Amniotic stem cell (primary cell): ENCODE measurements at places on chromosomes 6 and 20.

DNA sequence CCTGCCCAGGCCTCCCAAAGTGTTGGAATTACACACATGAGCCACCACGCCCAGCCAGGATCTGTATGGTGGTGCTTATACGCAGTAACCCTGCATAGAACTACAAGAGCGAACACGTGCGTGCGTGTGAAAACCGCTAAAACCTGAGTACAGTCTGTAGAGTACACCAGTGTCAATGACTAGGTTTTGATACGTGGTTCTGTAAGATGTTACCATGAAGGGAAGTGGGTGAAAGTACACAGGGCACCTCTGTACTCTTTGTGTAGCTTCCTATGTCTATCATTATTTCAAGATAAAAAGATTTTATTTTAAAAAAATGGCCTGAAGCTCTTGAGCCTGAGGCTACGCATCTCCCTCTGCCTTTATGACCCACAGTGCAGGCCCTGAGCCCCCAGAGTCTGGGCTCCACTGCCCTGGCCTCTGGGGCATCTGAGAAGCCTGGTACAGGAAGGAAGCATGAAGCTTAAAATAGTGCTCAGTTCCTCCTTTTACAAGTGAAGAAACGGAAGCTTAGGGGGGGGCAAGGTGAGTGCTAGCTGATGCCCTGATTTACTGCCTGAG lies 21.6 kb downstream of the LY86 start:
- no peak for DNase-seq

GRCh38 chr6:116562614-116563013 lies 8.7 kb upstream of the RWDD1 start:
- DNase-seq, result no peak

DNA sequence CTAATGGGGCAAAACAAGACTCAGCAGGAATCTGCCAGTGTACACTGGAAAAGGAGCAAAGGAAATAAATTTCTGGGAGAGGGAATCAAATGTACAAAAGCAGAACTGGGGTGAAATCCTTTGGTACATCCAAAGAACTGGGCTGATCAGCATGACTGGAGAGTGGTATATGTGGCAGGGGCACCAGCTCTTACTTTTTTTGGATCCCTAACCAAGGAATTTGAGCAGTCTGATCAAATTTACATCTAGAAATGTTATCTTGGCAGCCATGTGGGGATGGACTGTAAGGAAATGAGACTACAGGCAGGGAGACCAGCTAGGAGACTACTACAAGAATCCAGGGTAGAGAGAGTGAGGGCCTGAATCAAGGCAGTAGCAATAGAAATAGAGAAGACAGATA lies 1.2 kb upstream of the ZSCAN31 start:
- DNase-seq, result no peak

DNA sequence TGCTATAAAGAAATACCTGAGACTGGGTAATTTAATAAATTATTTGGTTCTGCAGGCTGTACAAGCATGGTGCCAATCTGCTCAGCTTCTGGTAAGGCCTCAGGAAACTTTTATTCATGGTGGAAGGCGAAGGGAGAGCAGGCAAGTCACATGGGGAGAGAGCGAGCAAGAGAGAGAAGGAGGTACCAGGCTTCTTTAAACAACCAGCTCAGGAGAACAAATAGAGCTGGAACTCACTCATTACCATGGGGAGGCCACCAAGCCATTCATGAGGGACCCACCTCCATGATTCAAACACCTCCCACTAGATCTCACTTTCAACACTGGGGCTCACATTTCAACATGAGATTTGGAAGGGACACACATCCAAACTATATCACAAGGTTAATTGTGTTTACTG lies 44.9 kb upstream of the CRISP1 start:
- no peak for DNase-seq

- no peak for DNase-seq
These were observed 16.8 kb downstream of the IL17F start for GRCh38 chr6:52227495-52227894.

- DNase-seq, result peak; percentile 82
These were observed 69.7 kb upstream of the TOX2 start for GRCh38 chr20:43844778-43845614.

- no peak for DNase-seq
These were observed 160.8 kb downstream of the ZDHHC14 start for GRCh38 chr6:157541618-157542413.

DNA sequence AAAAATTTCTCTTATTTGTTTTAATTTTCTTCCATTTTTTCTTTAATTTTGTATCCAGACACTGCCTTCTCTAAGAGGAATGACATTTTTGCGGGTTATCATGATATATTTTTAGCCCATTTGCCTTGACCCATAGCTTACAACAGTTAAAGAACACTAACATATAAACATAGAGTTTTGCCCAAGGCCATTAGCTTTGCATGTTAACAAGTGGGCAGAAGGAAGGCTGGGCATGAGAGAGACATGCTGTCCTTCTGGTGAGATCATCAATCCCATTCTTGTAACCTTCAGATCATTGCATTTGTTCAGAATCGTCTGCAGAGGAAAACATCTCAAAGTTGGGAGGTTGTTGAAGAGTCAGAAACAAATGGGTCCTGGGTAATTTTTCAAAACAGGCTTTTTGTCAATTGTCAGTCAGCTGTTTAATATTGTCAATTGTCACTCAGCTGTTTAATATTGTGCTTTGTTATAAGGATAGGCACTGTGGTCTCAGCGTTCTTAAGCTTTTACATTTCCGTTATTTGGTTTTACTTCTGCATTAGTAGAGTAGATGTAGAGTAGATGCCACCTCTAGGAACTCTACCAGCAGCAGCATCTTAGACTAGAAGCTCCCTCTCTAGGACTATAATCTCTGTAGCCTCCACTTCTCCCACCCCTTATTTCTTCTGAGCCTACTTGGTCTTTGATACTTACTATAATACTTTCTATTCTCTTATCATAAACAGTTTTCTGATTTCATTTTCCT lies 243.1 kb downstream of the ESR1 start:
- DNase-seq, result peak; percentile 4

GRCh38 chr6:99369533-99369932 lies 20.1 kb upstream of the FAXC start:
- no peak for DNase-seq

GRCh38 chr6:37514837-37515236 lies 15.1 kb upstream of the CCDC167 start:
- no peak for DNase-seq

- no peak for DNase-seq
These were observed 24.5 kb upstream of the ULBP3 start for GRCh38 chr6:150093397-150093796.

GRCh38 chr20:50824137-50824536 lies 29.3 kb downstream of the BCAS4 start:
- DNase-seq, result no peak

- no peak for DNase-seq
These were observed 66.3 kb downstream of the EDN1 start for GRCh38 chr6:12356431-12356830.

DNA sequence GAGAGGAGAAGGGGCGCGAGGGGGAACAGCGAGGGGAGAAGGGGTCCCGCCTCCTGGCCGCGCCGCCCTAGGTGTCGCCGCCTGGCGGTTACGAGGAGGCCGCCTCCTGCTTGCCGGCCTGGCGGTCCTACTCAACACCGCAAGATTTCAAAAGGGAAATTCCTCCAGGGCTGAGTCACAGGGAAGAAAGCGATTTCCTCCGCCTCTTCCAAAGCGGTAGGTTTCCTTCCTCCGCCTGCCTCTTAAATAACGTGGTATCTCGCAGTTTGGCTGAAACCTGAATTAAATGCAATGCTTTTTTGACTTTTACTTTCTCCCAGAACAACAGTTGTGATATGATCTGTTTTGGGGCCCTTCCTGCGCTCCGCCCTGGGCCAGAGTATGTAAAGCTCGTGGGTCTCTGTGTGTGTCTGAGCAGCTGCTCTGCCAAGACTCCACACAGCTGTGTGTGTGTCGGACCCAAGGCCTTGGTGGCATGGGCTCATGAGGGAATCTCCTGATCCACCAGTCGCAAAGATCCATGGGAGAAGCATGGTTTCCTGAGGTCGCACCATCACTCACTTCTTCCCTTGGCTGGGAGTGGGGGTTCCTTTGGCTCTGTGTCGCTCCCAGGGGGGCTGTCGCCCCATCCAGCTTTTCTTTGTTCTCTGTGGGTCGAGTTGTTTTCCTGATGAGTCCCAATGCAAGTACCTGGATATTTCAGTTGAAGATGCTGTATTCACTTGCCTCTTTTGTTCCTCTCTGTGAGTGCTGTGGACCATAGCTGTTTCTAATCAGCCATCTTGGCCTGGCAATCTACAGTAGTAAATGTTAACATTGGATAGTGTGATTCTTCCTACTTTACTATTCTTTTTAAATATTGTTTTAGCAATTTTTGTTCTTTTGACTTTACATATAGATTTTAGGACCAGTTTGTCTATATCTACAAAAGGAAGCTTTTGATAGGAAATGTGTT lies 31.6 kb upstream of the NOTCH4 start:
- DNase-seq, result peak; percentile 63

DNA sequence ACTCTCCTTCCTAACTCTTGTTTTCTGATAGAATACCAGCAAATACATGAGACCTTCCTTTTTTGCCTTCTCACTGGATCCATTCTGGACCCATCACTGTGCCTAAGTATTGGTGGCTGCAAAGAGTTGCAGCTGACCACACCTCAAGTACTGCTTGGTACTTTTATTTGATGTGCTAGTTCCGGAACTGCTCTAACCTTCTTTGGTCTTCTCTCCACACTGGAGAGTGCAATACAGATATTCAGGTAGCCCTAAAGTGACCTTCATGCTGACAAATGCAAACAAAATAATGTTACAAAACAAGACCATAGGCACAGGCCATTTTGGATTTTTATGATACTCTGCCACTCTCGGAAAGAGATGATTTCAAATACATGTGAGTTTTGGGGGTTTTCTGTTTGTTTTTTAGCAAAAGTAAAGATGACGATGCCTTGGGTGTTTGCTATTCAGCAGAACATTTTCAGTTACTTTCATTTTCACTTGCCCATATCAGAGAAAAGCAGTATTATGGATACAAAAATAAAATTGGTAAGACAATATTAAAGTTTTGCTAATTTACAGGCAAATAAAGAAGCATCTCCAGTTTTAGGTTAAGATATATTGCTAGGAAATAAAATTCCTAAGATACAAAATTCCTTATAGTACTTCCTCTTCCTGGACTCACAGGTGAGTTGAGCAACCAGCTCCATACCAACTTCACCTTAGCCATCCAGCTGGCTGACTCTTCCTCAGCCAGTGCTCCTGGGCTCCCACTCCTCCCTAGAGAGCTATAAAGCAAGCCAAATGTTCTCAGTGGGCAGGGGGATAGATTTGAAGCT lies 42.0 kb downstream of the PTPRK start:
- no peak for DNase-seq

- DNase-seq, result no peak
These were observed 471.5 kb downstream of the CD109 start for GRCh38 chr6:74167511-74167910.

DNA sequence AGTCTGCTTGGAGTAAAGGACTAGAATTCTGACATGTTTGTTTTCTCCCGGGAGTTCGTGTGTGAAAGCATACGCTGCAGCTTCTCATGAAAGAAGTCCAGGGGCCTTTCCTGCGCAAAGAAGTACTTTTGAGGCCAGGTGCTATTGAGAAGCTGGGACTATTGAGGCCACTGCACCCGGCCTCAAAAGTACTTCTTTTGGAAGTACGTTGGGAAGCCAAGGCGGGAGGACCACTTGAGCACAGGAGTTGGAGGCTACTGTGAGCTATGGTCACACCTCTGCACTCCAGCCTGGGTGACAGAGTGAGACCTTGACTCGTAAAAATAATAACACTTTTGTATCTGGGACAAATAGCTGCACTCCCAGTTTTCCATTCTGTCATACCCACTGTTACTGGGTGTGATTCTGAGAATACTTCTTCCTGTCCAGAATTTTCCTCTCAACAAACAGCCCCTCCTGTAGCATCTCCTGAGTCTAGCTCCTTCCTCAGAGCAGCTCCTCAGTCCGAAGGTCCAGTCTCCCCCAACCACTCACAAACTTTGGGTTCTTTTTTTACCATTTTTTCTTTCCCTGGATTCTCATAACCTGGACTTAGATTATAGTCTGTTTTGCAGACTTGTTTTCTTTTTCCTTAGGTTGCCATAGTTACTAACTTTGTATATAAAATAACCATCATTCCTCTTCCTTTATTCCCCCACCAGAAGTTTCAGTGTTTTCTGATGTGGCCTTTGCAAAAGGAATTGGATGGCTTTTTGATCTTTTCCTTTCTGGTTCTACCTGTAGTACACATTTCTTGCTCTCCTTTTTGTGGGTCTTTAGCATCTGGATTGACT lies 12.7 kb downstream of the STK35 start:
- DNase-seq, result no peak

- no peak for DNase-seq
These were observed 997.6 kb upstream of the CITED2 start for GRCh38 chr6:140372064-140372463.

- no peak for DNase-seq
These were observed 39.8 kb upstream of the ARHGAP18 start for GRCh38 chr6:129749749-129750120.

GRCh38 chr6:36622901-36623546 lies 28.9 kb downstream of the SRSF3 start:
- DNase-seq, result no peak

DNA sequence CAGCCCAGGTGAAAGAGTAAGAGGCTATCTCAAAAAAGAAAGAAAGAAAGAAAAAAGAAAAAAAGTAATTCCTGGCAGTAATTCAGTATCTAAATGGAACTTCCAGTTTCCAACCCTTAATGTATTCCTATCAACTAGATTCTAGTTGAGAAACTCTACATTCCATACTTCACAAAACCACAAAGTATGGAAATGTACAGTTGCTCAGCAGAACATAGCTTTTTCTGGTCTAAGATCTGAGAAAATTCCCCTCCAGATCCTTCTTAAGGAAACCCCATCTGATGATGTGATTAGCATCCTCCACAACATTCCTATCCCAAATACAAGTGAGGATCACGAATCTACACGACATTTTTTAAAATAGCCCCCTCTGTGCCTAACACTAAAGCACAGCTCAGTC lies 3.6 kb downstream of the ARMH2 start:
- DNase-seq, result no peak

DNA sequence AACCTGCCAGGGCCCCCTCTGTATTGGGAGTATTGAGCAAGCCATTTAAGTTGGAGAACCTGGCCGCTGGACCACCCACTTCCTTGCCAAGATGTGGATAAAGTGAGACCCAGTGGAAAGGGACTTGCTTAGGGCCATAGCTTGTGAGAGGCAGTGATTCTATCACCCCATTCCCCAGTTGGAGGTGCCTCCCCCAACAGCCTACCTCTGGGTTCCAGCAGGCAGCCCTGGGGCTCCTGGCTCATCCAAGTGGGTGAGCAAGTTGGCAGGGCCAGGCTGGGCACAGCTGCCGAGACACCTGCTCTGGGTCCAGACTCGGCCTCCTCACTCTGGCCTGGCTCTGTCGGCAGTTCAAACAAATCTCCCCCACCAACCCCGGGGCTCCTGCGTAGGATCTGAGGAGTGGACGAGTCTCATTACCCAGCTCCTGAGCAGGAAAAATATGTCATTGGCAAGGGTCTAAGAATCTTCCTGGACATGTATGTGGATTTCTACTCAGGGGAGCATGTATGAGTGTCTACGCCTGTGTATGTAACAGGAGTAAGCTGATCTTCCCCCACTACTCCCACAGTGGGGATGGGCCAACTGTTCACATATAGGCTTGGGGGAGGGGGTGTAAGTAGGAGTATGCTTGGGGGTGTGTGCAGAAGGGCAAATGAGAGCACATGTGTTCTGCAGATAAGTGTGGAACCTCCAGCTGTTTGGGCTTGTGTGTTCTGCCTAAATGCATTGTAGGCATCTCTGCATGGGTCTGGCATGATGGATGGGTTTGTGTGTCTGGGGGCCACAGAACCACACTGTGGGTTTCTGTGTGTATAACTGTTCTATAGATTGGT lies 1.9 kb downstream of the ID1 start:
- DNase-seq, result no peak

- DNase-seq, result no peak
These were observed 15.1 kb upstream of the GOPC start for GRCh38 chr6:117617210-117618035.
